ENCODE measurements at places on chromosomes 16 and 17.
A peak's percentile ranks its signal among the peaks of the same experiment; 100 is the strongest.

DNA sequence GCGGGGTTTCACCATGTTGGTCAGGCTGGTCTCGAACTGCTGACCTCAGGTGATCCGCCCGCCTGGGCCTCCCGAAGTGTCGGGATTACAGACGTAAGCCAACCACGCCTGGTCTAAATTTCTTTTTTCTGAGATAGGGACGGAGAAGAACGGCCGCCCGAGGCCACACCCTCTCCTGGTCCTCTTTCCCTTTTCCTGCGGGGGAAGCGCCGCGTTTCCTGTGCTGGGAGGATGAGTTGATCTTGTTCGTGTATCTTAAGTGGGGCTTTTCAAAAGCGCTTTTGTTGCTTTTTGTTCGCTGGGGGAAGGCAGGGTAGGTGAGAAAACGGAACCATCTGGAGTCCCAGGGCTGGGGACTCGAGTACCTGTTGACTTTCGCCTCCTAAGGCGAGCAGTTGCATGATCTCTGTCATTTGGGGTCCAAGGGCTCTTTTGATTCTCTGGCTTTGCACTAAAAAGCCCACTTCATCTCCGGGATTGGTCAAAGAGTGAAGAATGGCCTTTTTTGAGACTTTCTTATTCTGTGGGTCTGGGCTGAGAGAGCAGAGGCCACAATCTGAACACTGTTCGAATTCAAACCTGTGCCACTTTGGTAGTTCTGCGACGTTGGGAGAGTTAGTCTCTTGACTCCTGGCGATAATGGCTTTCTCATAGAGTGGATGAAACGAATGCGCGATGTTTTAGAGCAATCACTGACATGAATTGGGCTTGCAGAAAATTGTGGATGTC, 1.3 kb downstream of the FUS start:
- DNase-seq = peak; percentile 21

DNA sequence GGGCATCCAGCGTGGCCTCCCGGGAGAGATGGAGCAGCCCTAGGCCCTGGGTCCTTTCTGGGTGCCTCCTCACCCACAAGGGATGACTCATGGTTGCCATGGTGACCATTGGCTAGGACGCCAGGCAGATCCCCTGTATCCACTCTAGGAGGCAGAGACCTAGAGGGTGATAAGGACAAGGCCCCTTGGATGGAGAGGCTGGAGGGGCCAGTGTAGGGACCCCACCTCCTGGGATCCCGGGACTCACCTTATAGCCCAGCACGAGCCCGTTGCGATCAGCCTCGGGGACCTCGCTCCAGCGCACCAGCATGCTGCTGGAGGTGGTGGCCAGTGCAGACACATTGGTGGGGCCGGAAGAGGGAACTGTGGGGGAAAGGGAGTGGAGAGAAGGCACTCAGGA, 82.2 kb upstream of the CDC42EP4 start:
- no peak for DNase-seq

- DNase-seq = no peak
Observed at GRCh38 chr17:12310811-12311210, 290.1 kb downstream of the MAP2K4 start.

- DNase-seq = no peak
Observed at GRCh38 chr17:78793415-78793814, 11.3 kb upstream of the CYTH1 start.

DNA sequence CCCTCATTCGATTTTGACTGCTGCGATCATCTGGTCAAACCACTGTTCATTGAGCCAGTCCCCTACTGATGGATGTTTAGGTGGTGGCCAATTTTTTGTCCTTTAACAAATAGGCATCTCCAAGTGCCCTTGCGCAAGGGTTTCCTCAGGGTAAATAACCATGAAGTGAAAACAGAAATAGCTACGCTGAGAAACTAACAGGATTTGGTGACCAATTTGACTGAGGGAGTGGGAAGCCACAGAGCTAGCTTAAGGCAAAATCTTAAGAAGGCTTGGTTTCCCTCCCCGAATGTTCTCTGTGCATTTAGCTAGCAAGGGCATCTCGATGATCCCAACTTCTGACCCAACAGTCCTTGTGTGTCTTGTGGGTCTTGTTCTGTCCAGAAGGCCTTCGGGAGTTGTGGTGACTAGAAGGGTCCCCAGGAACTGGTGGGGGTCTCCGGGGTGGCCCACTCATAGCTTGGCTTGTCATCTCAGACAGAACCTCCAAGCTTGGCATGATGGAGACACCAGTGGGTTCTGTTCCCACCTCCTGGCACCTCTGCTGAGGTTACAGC, 117.2 kb downstream of the SOCS1 start:
- DNase-seq = no peak

DNA sequence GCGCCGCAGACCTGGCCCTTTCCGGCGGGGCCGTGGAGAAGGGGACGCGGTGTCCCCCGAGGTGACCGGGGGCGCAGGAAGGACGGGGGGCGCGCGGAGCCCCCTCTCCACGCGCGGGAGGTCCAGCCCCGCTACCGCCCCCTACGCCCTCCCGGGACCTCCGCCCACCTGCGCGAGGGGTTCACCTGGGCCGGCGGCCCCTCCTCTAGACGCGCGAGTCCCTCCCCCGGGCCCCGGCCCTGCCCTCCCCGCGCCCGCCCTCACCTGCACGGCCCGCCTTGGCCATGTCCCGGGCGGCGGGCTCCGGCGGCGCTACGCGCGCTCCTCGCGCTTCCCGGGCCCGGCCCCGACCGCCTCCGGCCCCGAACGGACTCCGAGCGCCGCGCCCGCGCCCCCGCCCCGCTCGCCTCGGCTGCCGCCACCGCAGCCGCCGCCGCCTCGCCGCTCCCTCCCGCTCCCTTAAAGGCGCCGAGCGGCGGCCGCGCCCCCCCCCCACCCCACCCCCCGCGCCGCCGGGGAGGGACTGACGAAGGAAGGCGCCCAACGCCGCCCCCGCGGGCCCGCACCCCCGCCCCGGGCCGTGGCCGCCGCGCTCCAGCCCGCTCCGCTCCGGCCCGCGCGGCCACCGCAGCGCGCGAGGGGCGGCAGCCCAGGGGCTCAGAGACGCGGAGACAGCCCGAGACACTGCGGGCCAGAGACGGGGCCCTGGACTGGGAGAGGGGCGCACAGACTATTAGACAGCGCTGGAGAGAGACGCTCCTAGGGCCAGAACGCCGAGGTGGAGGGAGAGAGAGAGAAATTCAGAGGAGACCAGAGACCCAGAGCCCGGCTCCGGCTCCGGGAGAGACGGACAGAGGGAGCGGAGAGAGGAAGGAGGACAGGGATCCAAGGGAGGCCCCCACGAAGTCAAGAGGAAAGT, at the start of gene PITPNM3:
PITPNM3 (minus strand) TSS at position 435 of the 919 bp plus-strand sequence; CDS start at position 286, 149 bp downstream.
- DNase-seq = no peak

- no peak for DNase-seq
Observed at GRCh38 chr16:18950469-18951185, 24.4 kb upstream of the SMG1 start.

GRCh38 chr16:72291531-72291981, 119.6 kb upstream of the PMFBP1 start:
- no peak for DNase-seq
